IMR-90 (cell line): ENCODE measurements at places on chromosomes 2 and 18.
A peak's percentile ranks its signal among the peaks of the same experiment; 100 is the strongest.

GRCh38 chr2:237695201-237695780 is 67.9 kb downstream of the LRRFIP1 start:
- DNase-seq, result peak; percentile 99

DNA sequence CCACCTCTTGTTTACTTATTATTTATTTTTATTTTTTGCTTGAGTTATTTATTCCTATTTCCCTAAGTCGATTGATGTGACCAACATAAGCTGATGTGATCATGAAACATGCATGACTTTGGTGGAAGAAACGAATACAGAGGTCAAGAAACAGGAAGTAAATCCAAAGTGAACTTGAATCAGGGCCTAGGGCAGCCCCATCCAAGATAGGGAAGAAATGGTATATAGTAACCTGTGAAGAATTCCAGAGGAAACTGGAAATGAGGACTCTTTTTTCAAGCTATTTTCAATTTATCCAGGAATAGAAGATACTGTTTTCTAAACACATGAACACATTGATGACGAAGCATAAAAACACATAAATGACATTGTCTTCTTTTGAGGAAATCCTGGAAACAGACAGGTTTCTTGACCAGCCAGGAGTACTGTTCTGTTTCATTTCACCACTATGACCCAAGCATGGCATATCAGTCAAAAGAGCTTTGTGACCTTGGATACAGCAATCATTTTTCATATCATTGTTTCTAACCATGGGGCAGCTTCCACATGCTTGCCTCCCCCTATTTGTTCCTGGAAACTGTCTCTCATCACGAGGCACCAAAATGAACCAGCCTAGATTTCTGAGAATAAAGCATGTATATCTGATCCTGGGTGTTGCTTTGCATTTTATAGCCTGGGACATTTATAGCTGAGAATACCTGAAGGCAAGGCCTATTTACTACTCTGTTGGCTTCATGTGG is 9.1 kb upstream of the LCLAT1 start:
- no peak for DNase-seq

- DNase-seq, result no peak
Measured at GRCh38 chr18:79935925-79936324, 15.5 kb downstream of the SLC66A2 start.

GRCh38 chr2:126653761-126654160 is 2.2 kb upstream of the GYPC start:
- DNase-seq, result no peak

DNA sequence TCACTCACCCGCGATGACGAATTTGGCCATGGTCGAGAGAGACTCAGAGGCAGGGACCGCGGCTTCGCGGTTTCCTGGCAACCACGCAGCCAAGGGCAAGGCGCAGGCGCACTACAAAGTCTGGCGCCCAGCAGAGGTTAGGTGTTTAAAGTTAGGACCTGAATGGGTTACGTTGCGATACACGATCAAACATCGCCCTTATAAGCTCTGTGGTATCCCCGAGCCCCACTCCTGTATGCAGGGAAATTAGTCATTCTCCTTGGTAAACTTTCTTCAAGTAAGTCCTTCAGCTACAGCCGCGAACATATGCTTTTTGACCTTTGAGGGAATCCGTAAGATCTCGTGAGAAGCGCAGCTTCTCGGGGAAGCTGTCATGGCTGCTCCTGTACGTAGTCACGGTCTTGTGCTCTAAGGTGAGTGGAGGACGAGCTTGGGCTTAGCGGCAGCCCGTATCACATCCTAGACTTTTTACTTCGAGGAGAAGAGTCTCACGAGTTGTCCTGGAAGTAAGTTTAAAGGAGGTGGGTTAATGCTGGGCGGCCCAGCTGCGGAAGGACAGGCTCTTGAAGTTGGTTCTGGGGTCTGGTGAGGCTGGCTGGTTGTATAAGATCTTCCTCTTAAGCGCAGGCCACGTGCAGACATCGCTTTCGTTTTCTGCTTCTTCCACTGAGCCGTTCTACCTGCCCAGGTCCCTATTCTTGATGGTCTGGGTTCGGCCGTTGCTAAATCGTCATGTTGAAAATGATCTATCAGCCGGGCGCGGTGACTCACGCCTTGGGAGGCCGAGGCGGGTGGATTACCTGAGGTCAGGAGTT is at the start of the genes FASTKD2 and MDH1B:
Gene FASTKD2, plus strand, starts transcription at position 365 of the 815 bp plus-strand sequence. CDS start 1,088 bp downstream, outside the sequence.
Gene MDH1B, minus strand, starts transcription at position 87 of the 815 bp plus-strand sequence. Its CDS starts 57 bp downstream, at position 30.
- DNase-seq, result peak; percentile 97

- no peak for DNase-seq
Measured at GRCh38 chr2:157741819-157742484, 113.3 kb upstream of the ACVR1C start.

DNA sequence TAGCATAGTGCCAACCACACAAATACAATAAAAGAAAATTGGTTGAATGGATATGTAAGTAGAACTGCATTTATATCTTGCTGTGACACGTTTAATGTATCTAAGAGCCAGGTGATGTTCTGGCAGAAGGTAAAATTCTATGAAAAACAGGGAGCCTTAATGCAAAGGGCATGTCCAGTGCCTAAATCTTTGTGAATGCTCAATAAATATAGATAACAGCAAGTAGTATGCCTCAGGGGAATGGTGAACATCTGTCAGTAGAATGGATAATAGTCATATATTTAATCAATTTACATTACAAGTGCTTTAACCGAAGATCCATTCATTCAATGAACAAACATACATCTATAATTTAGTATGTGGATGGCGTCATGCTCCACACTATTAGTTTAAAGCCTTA is 43.7 kb upstream of the NYAP2 start:
- DNase-seq, result no peak

DNA sequence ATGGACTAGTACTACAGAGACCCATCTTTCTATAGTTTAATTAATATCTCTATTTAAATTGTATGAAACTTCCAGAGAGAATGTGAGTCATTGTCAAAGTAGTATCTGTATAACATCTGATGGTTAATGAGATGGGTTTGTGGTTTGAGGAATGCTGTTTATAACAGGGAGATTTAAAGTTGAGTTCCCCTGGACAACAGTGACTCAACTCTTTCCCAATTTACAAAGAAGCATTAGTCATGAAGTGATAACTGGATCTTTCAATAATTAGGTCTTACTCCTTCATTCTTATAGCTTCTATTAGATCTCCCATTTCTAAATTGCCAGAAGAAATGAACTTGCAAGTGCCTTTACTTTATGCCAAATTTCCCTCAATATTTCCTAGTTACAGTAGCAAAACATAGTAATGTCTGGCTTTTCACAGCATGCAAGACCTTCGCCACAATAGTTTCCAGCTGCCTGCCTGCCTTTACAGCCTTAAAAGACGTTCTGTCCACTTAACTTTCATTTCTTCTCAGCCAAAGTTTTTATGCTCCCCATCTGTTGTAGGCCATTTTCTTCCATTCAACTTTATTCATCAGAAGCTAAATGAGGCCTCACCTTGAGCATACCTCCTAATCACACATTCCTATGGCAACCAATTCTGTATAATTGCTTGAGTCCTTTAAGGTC is 47.7 kb upstream of the WDR75 start:
- peak; percentile 99 for DNase-seq

GRCh38 chr18:69843015-69843414 is 104.7 kb downstream of the CD226 start:
- no peak for DNase-seq

DNA sequence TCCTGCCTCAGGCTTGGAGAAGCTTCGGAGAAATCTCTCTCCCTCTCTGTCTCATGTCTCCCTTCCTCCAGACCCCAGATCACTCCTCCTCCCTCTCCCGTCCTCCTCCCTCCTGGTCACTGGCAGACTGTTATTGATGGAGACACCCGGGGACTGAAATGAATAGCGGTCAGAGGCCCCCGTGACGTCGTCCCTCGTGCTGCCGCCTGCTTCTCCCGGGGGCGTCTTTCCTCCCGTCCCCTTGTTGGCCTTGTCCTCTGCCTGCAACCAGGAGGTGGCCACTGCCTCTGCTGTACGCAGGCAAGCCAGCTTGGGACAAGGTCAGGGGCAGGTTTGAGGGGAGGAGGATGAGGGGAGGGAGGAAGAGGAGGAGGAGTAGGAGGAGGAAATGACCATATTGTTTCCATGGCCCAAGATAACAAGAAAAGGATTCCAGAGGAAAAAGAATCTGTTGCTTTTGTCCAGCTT is 78.2 kb downstream of the CELF4 start:
- no peak for DNase-seq

DNA sequence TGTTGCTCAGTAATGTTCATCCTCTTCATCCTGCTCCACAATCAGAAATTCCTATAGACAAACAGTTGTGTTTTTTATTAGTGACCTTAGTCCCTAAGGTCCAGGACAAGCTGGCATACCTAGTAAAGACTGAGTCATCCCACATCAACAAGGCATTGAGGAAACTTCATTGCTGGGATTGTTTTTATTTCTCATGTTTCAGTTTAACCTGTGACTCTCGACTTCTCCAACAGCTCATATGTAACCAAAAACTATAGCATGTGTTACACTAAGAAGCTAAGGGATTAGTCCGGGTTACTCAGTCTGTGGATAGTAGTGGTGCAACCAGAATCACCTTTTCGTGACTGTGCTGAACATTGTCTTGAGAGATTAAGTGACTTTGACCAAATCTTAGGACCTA is 292.1 kb downstream of the RDH14 start:
- peak; percentile 18 for DNase-seq

GRCh38 chr2:100771125-100771524 is 48.8 kb upstream of the NPAS2 start:
- DNase-seq, result no peak

DNA sequence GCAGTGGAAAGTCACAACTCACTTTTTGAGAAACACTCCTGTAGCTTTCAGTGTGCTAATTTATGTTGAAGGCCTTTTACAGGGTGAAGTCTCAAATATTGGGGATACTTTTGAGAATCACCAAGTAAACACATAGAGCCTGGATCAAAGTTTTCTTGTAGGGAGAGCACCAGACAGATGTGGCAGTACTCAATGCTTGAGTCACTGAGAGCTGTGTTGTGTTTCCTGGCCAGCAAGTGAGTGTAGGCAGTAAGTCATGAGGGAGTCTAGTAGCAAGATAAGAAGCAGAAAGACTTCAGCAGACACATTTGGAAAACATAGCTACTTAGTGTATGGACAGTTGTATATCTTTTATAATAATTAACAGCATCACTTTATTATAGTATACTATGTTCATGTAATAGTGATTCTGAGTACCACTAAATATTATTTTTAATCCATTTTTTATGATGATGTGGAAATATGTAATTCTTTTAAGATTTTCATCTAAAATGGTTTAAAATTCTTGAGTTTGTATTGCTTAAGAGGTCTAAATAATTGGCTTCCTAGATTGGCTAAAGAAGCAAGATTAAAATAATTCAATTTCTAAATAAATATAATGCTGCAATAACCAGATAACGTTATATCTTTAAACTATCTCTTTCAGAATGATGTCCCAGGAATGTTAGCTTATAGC is 12.8 kb downstream of the PSMD1 start:
- peak; percentile 81 for DNase-seq

DNA sequence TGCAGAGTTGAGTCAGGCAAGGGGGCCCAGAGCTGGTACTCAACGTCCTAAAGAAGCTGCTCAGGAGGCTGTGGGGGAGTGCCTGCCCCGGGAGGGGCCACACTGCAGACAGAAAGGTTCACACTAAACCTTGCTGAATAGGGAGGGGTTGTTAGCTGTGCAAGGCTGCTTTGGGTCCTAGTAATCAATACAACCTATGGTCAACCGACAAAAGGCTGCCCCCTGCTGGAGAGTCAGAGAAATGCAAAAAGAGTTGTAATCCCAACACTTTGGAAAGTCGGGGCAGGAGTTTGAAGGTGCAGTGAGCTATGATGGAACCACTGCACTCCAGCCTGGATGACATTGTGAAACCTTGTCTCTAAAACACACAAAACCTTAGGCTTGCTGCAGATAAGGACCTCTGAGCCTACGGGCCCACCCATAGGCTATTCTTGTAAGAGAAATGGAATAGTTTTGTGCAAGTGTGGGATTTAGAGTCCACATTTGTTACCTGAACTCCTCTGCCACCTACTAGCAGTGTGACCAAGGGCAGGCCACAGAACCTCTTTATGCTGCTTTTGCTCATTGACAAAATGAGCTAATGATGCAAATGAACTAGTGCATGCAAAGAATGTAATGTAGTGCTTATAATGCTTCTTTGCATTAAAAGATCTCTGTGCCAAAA is 81.5 kb downstream of the PRPF40A start:
- peak; percentile 53 for DNase-seq

GRCh38 chr2:232628466-232629128 is 4.8 kb upstream of the EFHD1 start:
- DNase-seq, result no peak

- peak; percentile 58 for DNase-seq
Measured at GRCh38 chr2:40204268-40204667, 247.6 kb downstream of the SLC8A1 start.

DNA sequence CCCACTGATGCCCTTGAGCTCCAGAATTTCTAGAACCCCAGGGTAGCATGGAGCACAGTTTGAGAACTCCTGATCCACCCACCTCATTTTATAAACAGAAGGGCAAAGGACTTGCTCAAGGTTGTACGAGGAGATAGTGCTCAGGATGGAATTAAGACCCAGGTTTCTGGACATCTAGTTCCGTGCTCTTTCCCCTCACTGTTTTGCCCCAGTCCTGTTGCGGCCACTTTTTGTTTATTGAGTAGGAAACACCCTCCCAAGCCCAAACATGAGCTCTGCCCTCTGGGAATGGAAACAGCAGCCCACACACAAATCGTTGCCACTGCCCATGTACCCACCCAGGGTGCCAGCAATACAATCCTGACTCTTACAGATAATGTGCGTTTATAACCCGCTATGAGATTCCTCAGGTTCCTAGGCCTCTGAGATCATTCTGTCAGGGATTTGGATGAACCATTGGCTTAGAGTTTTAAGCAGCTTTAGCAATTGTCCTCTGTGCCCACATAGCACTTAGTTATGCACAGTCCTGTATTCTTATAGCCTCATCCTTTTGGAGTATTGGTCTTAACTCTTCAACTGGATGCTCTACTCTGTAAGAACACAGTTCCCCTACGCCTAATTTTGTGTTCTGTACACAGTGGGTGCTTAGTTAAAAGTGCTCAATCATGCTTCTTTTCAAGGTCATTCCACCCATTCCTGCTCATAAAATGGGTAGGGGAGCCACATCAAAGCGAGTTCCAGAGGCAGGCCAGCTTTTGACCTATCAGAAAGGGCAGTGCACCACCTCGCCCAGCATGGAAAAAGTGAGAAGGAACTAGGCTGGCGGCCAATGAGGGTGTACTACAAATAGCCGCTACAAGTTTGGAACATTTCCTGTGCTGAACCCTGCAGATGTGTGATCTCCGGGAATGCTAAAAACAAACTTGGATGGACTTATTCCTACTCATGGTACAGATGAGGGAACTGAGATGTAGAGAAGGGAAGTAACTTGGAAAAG is 60.3 kb upstream of the IGFBP2 start:
- no peak for DNase-seq
